ENCODE measurements at places on chromosomes 5 and 9.

GRCh38 chr9:136197084-136197875, 7.6 kb downstream of the LHX3 start:
- no peak for DNase-seq

- DNase-seq: no peak
Observed at GRCh38 chr5:107242411-107243219, 428.1 kb downstream of the EFNA5 start.

- DNase-seq: no peak
Observed at GRCh38 chr5:15864536-15865215, 314.9 kb downstream of the MARCHF11 start.

DNA sequence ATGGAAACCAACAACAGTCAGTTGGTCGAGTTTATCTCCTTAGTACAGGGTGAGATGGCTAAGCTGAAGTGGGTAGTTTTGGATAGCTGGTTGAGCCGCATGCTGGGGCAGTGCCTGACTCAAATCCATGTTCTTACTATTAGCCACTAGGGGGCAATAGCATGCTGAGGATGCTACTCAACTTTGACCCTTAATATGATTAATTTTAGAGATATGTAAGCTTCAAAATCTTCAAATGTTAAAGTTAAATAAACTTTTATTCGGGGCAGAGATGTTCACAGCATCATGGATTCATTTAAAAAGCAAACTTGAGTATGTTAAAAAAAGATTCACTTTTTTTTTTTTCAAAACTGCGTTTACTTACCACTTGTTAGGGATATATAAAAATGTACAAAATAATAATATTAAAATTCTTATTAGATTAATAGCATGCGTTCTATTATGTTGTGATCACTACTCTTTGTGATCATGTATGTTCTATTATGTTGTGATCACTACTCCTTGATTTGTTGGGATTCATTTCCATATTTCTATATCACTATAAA, 57.0 kb downstream of the C9orf153 start:
- DNase-seq: peak; percentile 51

- DNase-seq: no peak
Observed at GRCh38 chr9:12461763-12462460, 231.3 kb upstream of the TYRP1 start.

- no peak for DNase-seq
Observed at GRCh38 chr9:34971146-34971811, 13.2 kb downstream of the PHF24 start.

GRCh38 chr9:131511416-131511815, 8.7 kb downstream of the POMT1 start:
- DNase-seq: no peak

GRCh38 chr5:14407051-14407450, 174.5 kb upstream of the OTULINL start:
- DNase-seq: no peak

GRCh38 chr9:9108641-9109040, 1309.1 kb upstream of the DMAC1 start:
- no peak for DNase-seq

GRCh38 chr5:135031813-135032694, 2.0 kb downstream of the PITX1 start:
- no peak for DNase-seq

DNA sequence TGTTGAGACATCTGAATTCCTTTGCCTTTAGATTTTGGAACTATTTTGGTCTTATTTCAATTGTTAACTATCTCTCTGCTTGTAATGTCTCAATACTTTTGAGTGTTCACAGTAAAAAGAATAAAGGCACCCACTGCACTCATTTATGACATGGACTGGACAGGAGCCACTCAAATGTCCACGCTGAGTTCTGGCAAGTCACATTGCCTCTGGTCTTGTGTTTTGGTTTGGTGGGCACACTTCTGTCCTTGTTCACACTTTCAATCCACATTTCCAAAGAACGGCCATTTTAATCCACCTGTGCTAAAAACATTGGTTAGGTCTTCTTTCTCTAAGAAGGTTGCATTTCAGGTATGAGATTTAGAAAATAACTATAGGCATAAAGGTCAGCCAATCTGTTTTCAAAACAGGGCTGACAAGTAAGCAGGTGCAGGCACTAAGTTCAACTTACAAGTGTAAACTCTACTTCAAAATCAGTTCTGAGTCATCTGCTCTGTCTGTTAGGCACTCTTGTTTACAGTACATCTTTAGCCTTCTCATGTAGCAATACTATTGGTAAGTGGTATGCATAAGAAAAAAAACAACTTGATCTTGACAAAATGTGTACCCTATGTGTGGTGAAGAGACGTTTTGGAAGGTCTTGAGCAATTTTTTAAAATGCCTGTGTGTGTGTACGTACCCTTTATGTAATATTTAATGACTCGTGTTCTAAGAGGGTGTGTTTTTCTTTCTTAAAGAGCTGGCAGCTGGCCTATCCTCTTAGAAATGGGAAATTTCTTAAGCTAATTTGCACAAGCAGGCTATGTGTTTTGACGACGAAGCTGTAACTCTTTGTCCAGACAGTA, 31.5 kb upstream of the ZFAND5 start:
- DNase-seq: peak; percentile 87

DNA sequence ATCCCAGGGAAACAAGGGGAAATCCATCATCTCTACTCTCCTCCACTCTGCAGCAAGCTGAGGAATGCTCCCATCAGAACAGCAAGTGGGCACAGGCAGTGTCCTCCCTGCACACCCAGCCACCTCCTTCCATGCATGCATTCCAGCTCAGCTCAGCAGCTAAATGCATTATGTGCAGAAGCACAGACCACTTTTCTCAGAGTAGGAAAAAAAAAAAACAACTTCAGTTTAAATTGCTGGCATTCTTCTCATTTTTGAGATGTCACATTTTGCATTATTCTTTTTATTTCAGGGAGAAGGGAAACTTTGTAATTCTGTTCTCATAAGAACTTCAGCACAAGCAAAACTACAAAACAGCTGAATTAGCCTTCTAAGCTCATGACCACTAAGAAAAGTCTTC, 312.2 kb downstream of the SEMA5A start:
- DNase-seq: no peak

- DNase-seq: no peak
Observed at GRCh38 chr9:136661641-136662325, 933 bp upstream of the EGFL7 start.

DNA sequence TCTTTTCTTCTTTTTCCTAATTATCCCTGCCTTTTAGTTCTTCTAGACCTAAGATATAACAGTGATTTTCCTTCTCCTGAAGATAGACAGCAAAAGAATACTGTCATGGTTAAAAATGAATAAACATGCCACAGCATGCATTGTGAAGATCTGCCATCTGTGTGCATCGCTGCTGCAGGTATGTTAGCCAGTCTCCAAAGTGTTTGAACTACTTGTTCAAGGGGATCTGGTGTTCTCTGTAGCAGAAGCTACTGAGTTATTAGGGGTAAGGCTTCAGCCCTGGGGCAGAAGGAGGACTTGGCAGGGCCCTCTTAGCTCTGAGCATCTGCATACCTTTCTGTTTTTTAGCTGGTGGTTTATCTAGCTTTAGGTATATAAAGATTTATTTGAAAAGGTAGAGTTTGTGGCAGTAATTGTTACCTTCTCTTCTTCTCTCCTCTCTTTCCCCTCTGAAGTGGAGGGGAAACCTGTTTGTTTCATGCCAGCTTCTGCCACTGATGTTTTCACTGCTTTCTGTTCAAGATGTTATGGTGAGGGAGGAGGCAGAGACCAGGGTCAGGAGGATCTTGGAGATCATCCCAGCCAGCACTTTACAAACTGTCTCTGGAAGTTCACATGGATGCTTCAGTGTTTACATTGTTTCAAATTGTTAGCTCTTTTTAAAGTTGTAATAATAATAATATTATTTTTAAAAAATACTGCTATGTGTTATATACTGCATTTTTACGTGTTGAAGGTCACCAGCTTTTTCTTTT, 25.2 kb downstream of the GALNT10 start:
- DNase-seq: no peak

GRCh38 chr9:14482856-14483255, 168.9 kb upstream of the NFIB start:
- DNase-seq: no peak

- DNase-seq: no peak
Observed at GRCh38 chr9:20030221-20030620, 241.4 kb upstream of the SLC24A2 start.

GRCh38 chr5:135377751-135378680, 21.0 kb downstream of the MACROH2A1 start:
- DNase-seq: no peak

DNA sequence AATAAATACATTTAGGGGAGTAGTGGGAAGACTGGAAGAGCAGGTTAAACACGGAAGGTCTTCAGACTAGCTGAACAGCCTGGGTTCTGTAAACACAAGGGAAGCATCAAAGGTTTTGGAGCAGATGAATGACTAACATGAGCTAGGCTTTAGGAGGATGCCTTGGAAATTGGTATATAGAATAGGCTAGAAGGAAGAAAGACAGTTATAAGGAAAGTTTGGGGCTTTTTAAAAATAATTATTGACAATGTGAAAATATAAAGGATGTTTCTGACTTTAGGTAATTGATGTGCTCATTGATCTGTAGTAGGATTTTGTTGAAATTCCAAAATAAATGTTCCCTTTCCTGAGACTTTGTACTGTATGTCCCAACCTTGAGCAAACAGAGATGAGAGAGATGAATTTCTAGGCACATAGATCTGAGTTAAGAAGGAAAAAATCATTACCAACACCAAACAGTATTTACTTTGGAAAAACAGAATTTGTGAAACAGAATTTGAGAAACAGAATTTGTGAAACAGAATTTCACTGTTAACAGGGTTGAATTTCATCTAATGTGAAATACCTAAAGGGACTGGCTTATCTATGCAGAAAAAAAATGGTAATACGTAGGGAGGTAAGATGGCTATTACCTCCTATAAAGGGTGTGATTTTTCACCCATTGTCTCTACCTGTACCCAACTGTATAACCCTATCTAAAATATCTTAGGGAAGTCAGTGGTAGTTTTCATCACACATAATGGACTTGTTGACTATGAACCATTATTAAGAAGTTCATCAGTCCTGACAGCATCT, 28.8 kb downstream of the SKP2 start:
- DNase-seq: no peak

- no peak for DNase-seq
Observed at GRCh38 chr5:83987513-83988292, 267.0 kb upstream of the HAPLN1 start.

DNA sequence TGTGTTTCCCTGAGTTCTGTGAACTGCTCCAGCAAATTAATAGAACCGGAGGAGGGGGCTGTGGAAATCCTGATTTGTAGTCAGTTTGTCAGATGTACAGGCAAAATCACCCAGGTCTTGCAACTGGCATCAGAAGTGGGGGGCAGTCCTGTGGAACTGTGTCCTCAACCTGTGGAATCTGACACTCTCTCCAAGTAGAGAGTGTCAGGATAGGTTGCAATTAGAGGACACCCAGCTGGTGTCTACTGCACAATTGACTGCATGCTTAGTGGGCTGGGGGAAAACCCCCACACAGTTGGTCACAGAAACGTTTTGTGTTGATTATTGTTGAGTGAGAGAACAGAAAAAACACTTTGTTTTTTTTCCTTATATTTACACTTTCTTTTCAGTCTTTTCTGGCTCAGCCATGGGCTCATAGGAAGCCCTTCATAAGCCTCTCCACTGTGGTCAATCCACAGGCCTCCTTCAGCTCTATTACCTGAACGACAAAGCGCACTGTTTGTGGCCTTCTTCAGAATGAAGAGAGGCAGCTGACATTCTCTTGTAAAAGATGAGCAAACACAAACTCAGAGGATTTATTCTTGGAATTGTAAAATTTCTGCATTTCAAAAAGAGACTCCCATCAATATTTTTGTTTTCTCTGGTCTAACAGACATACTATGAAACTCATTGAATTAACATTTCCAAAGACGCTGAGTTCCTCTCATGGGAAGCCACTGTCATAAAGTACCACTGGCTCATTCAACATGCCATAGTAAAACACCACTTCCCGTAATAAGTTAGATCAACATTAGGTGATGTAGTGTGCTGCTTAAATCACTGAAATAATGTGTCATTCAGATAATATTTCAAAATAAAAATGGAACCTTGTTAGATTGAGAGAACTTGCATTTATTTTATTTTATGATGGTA, 348.9 kb upstream of the RFX3 start:
- no peak for DNase-seq

DNA sequence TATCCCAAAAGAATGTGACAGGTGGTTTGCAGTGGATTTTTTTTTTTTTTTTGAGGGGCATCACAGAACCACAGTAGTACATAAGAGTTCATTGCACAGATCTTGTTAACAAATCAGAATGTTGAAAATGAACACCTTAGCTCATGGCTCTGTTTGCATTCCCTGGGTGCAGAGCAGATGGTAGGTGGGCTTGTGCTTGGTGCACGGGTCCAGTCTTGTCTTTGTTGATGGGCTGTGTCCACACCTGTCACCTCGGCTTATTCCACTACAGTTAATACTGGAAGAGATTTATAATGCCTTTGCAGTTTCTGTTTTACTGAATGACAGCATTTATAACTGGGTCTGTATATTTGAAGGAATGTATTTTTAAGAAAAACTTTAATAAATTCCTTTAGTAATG, 146.6 kb downstream of the KDM4C start:
- DNase-seq: no peak

DNA sequence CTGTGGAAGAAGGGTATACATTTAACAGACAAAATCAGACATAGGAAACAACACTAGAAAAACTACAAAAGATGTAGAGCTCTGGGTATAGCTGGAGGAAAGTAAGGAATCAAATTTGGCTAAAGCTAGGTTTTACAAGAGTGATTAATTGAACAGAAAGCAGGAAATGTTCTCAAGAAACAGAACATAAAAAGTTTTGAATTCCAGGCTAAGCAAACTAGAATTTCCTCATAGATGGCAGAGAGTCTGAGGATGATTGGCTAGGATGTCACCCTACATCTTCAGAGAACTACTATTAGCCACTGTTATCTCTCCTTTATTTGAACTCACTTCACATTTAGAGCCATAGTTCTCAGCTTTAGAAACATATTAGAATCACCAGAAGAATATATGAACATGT, 502.1 kb upstream of the PAPPA start:
- DNase-seq: no peak

DNA sequence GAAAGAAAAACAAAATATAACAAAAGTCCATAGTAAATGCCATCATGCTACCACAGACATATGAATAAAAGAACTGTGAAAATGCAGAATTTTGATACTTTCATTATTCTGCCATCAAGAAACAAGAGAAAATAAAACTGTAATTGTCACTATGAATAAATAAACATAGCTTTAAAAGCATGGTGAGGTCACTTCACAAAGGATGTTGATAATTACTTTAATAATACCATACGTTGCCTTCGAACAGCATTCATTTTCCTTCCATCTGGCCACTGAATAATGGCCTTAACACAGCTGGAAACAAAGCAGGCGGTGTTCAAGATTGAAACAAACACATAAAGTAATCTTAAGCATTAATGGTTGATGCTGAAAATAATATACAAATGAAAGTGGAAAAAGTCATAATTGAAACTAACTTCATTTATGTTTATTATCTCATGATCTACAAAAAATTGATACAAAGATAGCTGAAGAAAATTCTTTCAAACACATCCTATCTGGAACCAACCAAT, 102.0 kb downstream of the AGTPBP1 start:
- no peak for DNase-seq

Data from inflammatory macrophage (primary cell).